ENCODE measurements at places on chromosomes 5 and 9. TPM values are rescaled to one million over a fixed set of nuclear protein-coding genes. Genes with fewer than 3 reads are reported as not detected.

NUTM2G gene
- total RNA-seq: not detected

MAMDC2 gene
- total RNA-seq: not detected

ZFP37 gene
- total RNA-seq: 2.1 TPM

PHF24 gene
- 1.1 TPM for total RNA-seq

CACNA1B gene
- total RNA-seq: 0.02 TPM

MLANA gene
- not detected for total RNA-seq

RABEPK gene
- 32.7 TPM for total RNA-seq

GNA14 gene
- total RNA-seq: 0.29 TPM

HTR1A gene
- not detected for total RNA-seq

DNM1 gene
- 0.86 TPM for total RNA-seq

SEC61B gene
- total RNA-seq: 121 TPM

SPEF2 gene
- total RNA-seq: 17.9 TPM

CDH9 gene
- total RNA-seq: not detected

EEIG1 gene
- 75.1 TPM for total RNA-seq

TGFBI gene
- total RNA-seq: not detected

CDC20B gene
- 0.07 TPM for total RNA-seq

ROR2 gene
- total RNA-seq: 0.10 TPM

PCDHGC5 gene
- total RNA-seq: not detected

GARNL3 gene
- total RNA-seq: 4.7 TPM

SCGB3A2 gene
- not detected for total RNA-seq

SLC36A2 gene
- total RNA-seq: not detected

GAPVD1 gene
- total RNA-seq: 40.0 TPM

GPX8 gene
- total RNA-seq: not detected

PCDHGA3 gene
- 0.12 TPM for total RNA-seq

CA9 gene
- 0.65 TPM for total RNA-seq

ETF1 gene
- total RNA-seq: 106 TPM

SLC6A18 gene
- total RNA-seq: not detected

DDX4 gene
- 1.0 TPM for total RNA-seq

FGFR4 gene
- 0.62 TPM for total RNA-seq

LRRC19 gene
- not detected for total RNA-seq

INSL6 gene
- total RNA-seq: not detected

CSF1R gene
- 1.8 TPM for total RNA-seq

OTULINL gene
- 18.8 TPM for total RNA-seq

HRCT1 gene
- total RNA-seq: not detected

LCN12 gene
- total RNA-seq: 1.4 TPM

OSMR gene
- 0.63 TPM for total RNA-seq

GDNF gene
- total RNA-seq: not detected

ANKRD31 gene
- 0.58 TPM for total RNA-seq

CAMLG gene
- 61.9 TPM for total RNA-seq

SMIM3 gene
- 38.0 TPM for total RNA-seq

UGT3A1 gene
- total RNA-seq: not detected

SEMA5A gene
- 0.14 TPM for total RNA-seq

PCDHB12 gene
- not detected for total RNA-seq

RNF208 gene
- total RNA-seq: 10.3 TPM

GALNT12 gene
- total RNA-seq: 11.2 TPM

GRM6 gene
- total RNA-seq: not detected

THBS4 gene
- total RNA-seq: 6.7 TPM

RNF130 gene
- 23.6 TPM for total RNA-seq

IFNA21 gene
- not detected for total RNA-seq

GFI1B gene
- total RNA-seq: not detected

TRPM3 gene
- total RNA-seq: not detected
